ENCODE measurements at places on chromosomes 2 and 18.

DNA sequence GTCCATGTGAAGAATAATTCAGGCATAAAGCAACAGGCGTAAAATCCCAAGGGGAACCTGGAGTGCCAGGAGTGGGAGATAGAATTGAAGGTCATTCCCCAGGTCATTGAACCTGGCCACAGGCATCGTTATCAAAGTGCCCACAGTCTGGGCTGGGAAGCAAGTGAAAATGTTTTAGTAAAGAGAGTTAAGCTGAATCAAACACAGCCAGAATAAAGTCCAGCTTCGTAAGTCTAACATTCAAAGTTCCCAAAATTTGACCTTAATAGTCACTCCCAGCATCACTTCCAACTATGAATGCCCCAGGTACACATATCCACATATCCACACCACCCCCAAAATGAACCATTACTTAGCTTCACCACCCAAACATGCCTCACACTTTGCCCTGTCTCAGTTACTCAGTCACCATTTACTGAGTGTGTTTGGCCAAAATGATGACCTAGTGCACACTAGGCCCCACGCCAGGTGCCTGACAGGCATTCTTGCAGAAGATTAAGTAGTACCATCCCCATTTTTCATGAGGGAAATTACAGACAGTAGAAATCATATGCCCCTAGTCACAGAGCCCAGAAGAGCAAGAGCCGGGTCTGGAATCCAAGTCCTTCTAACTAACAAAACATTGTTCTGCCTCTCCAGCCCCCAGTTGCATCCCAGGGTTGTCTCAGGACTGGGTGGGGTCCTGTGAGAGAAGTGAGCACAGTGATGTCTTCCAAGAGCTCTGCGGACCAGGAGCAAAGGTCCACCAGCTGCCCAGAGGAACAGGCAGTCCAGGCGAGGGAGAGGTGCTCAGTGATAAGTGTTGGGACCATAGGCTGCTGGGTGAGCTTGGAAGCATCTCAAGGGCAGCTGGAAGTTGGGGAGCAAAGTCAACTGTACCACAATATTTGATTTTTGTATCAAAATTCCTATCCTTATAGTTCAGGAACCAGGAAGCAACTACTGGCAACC is 65.2 kb upstream of the MYCN start:
- no peak for DNase-seq

- no peak for DNase-seq
These were observed 1667.3 kb upstream of the CELF4 start for GRCh38 chr18:39232937-39233336.

DNA sequence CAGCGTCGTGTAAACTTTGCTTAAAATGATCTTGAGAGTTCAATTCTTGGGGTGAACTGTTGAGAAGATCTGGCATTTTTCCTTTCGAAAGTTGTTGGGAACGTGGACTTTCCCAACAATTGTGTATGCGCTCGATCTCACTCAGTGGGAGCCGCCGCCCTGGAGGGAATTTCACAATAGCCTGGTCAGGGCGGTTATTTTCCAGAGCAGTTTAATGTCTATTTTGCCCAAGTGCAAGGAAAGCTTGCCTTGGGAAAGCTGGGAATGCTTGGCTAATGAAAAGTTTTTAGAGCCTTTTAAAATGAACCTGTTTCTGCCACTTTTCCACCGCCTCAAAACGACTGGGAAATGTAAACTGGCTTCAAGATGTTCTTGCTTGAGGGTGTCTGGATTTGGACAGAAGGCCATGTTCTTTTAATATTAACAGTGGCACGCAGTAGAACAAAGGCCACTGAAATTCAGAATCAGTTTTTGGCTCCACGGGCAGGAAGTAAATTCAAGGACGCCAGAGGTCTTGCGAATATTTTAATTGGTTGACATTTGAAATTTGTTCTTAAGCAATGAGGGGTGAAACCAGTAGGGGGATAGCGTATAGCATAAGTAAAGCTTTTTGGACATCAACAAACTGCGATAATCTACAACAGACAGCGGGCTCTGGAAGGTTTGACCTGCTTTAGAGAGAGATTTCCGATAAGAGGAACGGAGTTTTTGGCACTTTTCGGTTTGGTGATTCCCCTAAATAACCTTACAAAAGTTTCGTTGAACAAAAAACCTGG is 1.2 kb downstream of the CFLAR start:
- no peak for DNase-seq

DNA sequence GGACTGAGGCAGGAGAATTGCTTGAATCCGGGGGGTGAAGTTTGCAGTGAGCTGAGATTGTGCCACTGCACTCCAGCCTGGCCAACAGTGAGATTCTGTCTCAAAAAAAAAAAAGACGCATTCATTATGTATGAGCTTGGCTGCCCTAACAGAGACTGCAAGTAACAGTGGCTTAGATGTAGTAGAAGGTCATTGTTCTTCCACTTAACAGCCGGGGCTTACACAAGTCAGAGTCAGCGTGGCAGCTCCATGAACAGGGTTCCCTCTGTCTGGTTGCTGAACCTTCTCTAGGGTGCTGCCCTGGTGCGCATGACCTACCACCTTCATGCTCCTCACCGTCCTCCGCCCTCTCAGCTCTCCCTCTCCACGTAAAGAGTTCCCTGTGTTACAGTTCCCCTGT is 49.1 kb upstream of the IGFBP2 start:
- DNase-seq = no peak

DNA sequence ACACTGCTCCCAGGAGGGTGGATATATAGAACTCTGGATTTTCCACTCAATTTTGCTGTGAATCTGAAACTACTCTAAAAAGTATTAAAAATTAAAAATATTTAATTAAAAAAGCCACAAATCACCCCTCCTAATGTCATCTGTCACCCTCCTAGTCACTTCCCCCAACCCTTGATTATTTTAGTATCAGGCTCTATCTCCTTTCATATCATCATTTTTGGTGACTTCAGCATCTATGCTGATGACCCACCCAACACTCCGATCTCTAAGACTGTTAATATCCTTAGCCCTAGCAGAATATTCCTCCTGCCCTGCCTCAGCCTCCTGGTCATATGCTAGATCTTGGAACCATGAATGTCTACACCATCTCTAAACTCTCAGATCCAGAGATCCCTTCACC is 128.3 kb upstream of the SLC1A4 start:
- DNase-seq = no peak

GRCh38 chr2:189933911-189934399 is 128.6 kb downstream of the MSTN start:
- DNase-seq = no peak

GRCh38 chr2:99998651-99999320 is 143.6 kb downstream of the AFF3 start:
- no peak for DNase-seq

DNA sequence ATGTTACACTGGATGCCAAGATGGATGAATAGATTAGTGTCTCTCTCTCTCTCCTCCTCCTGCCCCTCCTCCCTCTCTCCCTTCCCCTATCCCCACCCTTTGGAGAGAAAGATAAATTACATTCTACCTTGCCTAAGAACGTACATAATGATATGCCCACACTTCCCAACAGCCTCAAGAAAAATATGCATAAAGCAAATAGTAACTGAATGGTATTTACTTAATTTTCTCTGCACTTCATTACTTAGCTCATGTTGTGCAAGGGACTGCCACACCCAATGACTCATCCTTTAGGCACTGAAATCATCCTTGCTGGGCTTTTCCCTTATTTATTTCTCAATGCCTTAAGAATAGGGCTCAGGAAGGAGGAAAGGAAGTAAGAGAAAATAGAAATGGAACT is 137.3 kb upstream of the PID1 start:
- no peak for DNase-seq

DNA sequence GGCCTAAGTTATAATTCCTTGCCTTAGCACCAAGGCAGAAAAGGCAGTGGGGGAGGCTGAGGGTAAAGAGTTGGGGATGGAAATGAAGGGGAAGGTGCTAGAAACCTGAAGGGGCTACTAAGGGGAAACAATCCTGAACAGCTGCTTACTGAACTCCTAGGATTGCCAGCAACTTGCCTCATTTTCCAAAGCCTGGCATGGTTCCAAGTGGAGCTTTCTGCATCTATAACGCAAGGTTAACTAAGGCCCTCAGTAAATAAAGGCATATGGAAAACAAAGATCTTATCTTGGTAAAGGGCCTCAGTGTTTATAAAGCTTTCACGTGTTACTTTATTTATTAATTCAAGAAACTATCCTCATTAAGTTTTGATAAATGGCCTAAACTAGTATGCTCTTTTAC is 10.9 kb downstream of the MEP1B start:
- DNase-seq = no peak

GRCh38 chr18:4986066-4986465 is 211.0 kb downstream of the AKAIN1 start:
- no peak for DNase-seq

- no peak for DNase-seq
These were observed 520.7 kb upstream of the TCF4 start for GRCh38 chr18:56108478-56109367.

- DNase-seq = no peak
These were observed 398.6 kb downstream of the DCDC2C start for GRCh38 chr2:4101936-4102335.

- DNase-seq = no peak
These were observed 79.7 kb downstream of the AGAP1 start for GRCh38 chr2:235573331-235574221.

- DNase-seq = peak; percentile 1
These were observed 35.5 kb upstream of the TTR start for GRCh38 chr18:31555971-31556747.

GRCh38 chr2:28624793-28625701 is 126.6 kb upstream of the PPP1CB start:
- DNase-seq = peak; percentile 49

GRCh38 chr18:76483780-76484179 is 11.3 kb downstream of the ZNF516 start:
- no peak for DNase-seq

DNA sequence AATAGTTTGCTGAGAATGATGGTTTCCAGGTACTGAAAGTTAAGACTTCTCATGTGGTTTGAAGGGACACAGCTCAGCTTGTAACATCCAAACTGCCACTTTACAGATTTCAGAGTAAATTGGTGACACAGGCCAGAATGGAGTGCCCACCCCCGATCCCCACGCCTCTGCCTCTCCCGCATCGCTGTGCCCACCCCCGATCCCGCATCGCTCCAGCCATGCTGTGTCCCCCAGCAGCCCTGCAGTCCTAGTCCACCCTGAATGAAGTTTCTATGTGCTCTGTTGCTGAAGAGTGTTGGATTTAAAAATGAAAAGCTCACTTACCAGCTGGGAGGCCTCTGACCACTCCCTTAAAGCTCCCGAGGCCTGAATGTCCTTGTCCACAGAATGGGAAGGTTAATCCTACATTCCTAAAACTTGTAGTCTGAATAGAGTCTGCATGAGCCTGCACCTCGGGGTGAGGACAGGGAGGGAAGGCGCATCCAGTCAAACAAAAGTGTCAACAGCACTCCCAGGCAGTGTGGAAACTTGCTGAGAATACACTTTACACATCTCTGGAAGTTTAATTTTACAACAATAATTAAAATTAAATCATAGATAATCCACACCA is 176.4 kb upstream of the ID2 start:
- DNase-seq = no peak

GRCh38 chr2:19356545-19357401 is 1.6 kb downstream of the OSR1 start:
- no peak for DNase-seq

GRCh38 chr2:20071397-20072383 is 20.3 kb upstream of the LAPTM4A start:
- no peak for DNase-seq

DNA sequence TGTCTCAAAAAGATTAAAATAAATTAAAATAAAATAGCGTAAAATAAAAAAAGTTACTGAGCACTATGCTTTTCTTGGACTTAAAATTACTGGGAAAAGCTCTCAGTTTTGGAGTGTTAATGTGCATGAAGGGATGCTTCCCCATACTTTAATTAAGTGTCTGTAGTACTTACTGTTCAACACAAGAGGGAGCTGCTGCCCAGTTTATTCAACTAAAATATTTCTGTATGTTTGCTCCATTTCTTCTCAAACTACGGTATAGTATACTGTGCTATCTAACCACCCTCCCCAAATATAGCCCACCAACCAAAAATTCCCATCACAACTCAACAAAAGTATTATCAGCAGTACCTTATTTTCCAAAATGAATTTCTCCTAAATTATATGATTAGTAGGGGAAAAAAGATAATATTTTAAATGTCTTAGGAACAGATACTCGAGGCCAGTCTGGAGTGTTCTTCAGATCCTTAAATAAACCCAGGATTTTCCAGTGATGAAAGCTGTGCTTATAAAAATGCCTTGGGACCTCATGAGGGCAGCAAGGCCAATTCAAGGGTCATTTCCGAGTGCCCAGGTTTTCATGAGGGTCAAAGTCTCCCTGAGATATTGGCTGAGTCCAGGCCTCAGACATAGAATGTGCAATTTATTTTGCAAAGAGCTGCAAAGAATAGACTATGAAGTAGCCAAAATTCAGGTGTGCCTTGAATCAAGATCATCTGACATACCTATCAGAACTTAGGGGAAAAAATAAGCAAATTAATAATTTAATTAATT is 64.1 kb downstream of the CHRNA1 start:
- no peak for DNase-seq

DNA sequence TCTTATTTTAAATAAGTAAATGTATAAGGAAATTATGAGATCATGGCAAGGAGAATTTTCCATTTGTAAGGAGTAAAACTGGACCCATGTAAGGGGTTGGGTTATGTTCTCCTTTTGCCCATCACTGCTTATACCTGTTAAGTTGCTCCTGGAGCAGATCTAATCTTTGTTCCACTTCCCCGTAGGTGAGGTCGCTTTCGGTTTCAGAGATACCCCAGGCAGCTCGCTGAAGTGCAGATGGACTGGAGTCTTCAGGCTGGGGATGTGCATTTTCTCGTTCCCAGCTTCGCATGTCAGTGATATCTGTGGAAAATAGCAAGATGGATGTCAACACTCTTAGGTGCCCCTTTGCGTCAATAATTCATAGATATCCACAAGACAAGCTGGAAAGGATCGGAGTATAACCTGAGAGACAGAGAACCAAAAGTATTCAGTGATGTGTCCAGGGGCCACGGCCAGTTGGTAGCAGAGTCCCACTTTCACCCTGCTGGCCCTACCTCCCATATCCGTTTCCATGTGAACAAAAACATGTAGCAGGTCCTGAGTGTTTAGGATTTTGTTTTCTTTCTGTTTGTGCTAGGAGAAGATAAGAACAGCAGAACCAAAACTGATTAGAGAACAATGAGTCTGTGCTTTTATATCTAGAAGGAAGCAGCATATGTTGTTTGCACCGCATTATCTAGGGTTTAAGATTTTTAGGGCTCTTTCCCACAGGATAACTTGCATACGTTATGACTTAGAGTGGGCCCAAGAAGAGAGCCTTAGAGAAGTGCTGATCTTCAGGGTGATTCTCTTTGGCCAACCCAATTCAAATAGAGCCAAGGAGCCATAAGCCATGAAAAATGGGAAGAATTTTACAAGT is 36.0 kb downstream of the GCA start:
- DNase-seq = no peak
